ENCODE measurements at places on chromosomes 16 and 17.

DNA sequence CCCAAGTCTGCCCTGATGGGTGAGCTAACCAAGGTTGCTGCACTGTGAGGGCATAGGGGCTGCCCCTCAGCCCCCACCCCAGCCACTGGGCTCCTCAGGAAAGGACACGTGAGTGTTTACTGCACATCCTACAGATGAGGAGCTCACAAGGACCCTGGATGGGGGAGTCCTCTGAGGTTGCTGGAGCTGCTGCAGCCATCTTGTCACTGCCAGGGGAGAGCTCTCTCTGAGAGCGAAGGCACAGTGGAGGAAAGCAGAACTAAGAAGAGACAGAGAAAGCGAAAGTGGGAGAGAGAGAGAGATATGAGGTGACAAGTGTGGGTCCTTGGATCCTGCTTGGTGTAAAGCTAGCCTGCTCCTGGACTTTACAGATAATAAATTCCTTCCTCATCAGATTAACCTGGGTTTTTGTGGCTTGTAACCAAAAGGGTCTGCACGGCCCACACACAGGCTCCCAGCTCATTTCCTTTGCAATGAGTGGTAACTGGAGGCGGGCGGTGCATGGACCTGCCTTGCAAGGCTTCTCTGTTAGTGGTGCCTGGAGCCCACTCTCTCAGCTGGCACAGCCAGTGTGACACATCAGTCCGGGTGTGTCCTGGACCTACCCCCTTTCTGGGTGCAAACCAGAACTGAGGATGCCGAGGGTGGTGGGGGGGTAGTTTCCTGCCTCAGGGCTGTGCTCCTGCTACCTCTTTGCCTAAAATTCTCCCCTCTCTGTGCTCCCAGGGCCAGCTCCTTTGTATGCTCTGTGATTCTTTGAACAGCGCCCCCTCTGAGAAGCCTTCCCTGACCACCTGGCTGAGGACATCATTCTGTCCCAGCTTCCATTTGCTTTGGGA lies 14.2 kb downstream of the SNX20 start:
- DNase-seq = no peak

GRCh38 chr17:80598813-80599545 lies 54.3 kb downstream of the RPTOR start:
- DNase-seq = no peak

DNA sequence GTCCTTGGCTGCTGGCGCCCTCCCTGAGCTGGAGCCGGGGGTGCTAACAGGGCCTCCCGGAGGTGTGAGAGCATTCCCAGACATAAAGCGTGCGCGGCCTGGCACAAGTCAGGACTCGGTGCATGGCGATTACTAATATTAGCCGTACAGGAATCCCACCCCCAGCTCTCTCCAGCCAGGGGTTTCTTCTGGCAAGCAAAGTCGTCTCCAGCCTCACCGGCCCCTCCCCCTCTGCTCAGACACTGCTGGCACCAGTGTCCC lies 5.0 kb downstream of the CASKIN1 start:
- no peak for DNase-seq

DNA sequence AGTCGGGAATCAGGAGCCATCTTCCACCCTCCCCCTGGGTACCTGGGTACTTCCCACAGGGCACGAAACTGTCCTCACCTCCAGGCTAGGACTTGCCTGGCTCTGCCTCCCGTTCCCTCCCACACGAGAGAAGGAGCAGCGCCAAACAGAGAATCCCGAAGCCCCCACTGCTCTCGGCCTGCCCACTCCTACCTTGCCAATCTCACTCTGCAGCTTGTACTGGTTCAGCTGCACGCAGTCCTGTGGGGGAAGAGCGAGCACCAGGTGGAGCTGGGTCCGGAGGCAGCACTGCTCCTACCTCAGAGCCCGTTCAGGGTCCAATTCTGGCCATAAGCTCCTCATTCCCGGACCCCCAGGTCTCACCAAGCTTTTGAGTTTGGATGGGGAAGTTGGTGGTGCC lies 8.7 kb downstream of the CAMKK1 start:
- no peak for DNase-seq

DNA sequence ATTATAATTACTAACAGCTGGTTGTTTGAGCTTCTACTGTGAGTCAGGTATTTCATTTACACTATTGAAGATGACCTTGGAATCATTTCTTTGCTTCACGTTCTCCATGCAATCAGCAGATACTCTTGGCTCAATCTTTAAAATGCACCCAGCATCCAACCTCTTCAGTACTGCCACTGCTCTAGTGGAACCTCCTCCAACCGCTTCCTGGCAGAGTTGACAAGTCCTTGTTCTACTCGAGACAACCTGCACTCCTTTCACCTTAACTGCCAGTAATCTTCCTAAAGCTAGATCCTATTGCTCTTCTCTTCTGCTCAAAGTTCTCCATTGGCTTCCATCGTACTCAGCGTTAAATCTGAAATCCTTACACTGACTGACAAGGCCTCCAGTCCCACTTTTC lies 86.5 kb downstream of the SYCE1L start:
- DNase-seq = no peak

- DNase-seq = peak; percentile 88
Measured at GRCh38 chr16:29899516-29900101, at the start of gene SEZ6L2. TSS of gene SEZ6L2 (minus strand) at chr16:29899550. CDS start at chr16:29899019, 531 bp downstream.

DNA sequence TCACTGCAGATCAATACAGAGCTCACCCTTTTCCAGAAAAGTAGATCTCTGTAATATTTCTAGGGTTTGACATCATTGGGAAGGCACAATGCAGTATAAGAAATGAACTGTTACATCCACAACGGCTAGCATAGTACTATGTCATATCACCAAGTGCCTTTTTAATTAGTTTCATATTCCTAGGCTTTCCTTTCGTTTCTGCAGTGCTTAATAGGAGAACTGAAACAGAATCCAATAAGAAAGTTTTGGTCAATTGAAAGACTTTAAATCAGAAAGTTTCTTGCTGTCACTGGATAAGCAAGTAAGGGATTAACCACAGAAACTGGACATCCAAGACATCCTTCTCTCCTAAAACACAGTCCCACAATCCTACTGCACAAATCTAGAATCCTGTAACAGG lies 3.5 kb upstream of the RNF43 start:
- DNase-seq = no peak

DNA sequence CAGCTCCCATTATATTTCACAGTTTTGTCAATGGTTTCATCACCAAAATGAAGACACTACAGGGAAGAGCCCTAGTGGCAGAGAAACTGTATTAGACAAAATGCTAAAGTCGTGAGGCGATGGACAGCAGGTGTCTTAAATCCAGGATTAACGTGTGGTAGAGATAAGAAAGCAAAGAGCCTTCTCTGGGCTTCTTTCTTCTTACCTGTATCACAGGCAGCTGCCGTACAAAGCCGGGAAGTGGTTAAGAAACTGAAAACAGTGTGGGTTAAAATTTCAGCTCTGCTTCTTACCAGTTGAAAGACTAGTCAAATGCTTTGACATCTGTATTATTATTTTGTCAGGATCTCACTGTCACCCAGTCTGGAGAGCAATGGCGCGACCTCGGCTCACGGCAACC lies 98.2 kb upstream of the NUDT7 start:
- no peak for DNase-seq

GRCh38 chr17:69428252-69428980 lies 13.9 kb downstream of the MAP2K6 start:
- no peak for DNase-seq

DNA sequence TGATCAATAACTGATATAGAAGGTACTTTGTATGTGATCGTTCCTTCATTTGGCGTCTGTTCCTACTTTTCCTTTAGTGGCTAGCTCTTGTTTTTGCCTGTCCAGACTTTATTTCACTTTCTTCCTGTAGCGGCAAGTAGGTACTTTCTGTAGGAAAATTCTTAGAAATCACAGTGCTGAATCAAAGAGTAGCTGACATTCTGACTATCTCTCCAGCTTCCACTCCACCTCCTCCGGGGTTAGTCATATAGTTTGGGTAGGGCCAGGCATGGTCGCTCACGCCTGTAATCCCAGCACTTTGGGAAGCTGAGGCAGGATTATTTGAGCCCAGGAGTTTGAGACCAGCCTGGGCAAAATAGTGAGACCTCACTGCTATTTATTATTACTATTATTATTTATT lies 29.9 kb upstream of the PAFAH1B1 start:
- no peak for DNase-seq

GRCh38 chr17:81459864-81460263 lies 52.7 kb downstream of the ACTG1 start:
- no peak for DNase-seq

- DNase-seq = no peak
Measured at GRCh38 chr16:12197812-12198211, 221.3 kb downstream of the SNX29 start.

DNA sequence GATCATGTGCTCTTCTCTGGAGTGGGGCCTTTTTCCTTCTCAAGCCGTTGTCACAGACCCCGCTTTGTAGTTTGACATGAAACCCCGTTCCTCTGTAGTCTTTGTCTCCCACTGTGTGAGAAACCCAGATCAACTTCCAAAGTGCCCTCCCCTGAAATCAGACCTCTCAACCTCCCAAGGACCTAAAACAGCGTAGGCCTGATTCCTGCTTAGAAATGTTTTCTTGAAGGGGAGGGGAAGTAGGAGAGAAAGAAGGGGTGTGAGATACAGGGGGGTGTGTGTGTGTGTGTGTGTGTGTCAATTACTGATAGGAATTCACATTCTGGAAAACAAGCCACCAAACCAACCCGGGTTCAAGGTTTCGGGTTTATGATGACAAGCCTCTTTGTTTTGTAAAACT lies 1.4 kb downstream of the UBE2O start:
- DNase-seq = no peak

DNA sequence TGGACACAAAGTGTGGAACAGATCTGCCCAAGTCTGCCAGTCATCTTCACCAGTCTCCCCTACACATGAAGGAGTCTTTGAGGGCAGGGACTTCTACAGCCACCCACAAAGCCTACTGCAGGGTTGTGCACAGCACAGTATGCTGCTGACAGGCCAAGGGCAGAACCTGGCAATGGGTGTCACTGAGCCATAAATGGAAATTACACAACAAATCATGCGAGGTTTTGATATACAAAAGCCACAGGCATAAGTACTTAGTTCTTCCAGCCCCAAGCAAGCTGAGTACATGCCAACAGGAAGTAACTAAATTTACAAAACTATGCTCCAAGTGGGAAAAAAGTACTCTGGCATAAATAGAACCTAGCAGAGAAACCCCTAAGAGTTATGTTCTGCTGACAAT lies 7.8 kb upstream of the PSMC3IP start:
- no peak for DNase-seq

DNA sequence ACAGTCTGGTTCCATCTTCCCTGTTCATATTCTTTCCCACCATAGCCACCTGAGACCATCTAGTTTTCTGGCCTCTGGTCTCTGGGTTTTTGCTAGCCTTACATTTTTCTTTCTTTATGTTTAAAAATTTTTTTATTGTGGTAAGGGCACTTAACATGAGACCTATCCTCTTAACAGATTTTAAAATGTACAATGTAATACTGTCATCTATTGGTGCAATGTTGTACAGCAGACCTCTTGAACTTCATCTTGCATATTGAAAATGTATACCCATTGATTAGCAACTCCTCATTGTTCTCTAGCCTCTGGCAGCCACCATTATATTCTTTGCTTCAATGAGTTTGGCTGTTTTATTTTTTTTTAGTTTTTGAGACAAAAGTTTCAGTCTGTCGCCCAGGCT lies 39.2 kb downstream of the ITGAM start:
- DNase-seq = no peak

Measured in NCI-H1105 treated with DMSO at 0.1 percent for 48 hours (cell line).